ENCODE measurements at places on chromosomes 4 and X. TPM values are rescaled to one million over a fixed set of nuclear protein-coding genes. Genes with fewer than 3 reads are reported as not detected.

The SRPX gene
- 39.2 TPM for total RNA-seq

DNA sequence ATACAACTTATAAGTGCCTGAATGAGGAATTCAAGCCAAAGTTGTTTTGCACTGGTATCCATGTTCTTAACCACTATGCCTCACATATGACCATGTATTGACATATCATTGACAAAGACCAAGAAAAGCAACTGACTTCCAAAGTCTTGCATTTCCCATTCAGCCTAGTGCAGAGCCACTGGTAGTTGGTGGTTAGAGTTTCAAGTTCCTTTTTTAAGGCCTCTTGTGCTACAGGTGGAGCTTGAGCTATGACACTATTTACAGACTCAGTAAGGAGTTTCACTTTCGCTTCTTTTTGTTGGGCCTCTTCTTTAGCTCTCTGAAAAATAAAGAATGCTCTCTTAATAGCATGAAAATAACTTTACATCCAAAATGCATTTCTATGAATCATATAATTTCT, 763.0 kb downstream of the DMD start:
- no peak overlapping the region for H3K4me3 ChIP-seq
- H3K27ac ChIP-seq: no peak overlapping the region
- H3K27me3 ChIP-seq: no peaks in the 10 kb centered on the region
- H3K36me3 ChIP-seq: no peaks in the 10 kb centered on the region
- DNase-seq: no peak

The SPIN4 gene
- total RNA-seq: 3.6 TPM

The MAGEA4 gene
- total RNA-seq: not detected

DNA sequence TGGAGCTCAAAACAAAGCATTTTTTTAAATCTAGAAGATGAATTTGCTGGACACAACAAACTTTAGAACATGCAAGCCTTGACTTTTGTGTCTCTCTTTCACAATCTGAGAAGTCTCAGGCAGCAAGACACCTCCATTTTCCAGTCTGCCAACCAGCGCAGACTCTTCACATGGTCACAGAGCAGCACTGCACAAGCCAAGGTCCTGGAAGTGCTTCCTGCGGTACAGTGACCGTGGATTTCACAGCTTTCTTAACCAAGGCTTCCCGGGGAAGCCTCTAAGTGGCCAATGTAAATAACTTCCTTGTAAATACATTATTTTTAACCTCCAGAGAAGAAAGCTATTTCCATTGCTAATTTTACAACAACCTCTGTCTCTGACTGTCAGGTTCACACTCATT, 31.2 kb downstream of the ZNF827 start:
- no peak overlapping the region for H3K4me3 ChIP-seq
- H3K27ac ChIP-seq: no peak overlapping the region
- H3K36me3 ChIP-seq: peaks cover 5% of the 10 kb centered on the region
- no peaks in the 10 kb centered on the region for H3K27me3 ChIP-seq

Measured in IMR-90 (cell line).